ENCODE measurements at places on chromosomes 2 and 18.

- DNase-seq: no peak
Measured at GRCh38 chr2:11850082-11850481, 103.7 kb downstream of the LPIN1 start.

GRCh38 chr18:78821396-78821795 is 158.2 kb upstream of the SALL3 start:
- DNase-seq: no peak

- no peak for DNase-seq
Measured at GRCh38 chr2:182593394-182593975, 122.6 kb upstream of the DNAJC10 start.

GRCh38 chr2:47867205-47867604 is 39.1 kb downstream of the FBXO11 start:
- DNase-seq: no peak

DNA sequence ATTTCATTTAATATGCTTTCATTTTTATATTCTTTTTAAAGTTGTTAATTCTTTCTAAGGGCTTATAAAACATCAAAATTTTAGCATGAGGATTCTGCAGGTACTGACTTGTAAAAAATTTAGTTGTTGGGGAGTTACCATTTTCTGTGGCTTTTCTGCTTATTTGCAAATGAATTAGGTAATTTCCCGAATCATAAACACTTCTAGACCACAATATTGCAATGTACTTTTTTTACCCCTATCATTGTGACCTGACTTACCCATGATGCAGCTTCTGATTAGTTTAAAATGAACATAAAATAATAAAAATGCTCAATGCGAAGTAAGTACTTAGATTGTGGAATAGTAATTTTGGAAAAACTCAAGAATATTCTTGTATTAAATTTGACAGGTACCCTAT is 11.4 kb downstream of the ARL6IP6 start:
- DNase-seq: no peak

- DNase-seq: no peak
Measured at GRCh38 chr2:65146078-65146477, 16.2 kb upstream of the RAB1A start.

DNA sequence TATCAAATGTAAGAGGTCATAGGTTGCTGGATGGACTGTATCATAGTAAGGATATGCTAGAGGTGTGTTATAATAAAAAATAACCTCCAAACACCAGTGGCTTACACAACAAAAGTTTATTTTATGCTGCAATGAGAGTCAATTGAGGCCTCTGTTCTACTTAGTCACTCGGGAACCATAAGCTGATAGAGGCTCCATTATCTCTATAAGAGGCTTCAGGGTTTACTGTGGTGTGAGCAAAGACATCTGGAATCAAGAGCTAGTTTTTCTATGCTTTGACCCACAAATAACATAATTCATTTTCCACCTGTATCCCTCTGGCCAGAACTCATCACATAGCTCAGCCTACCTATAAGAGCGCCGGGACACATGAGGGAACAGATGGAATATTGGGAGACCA is 47.5 kb upstream of the NEMP2 start:
- no peak for DNase-seq

DNA sequence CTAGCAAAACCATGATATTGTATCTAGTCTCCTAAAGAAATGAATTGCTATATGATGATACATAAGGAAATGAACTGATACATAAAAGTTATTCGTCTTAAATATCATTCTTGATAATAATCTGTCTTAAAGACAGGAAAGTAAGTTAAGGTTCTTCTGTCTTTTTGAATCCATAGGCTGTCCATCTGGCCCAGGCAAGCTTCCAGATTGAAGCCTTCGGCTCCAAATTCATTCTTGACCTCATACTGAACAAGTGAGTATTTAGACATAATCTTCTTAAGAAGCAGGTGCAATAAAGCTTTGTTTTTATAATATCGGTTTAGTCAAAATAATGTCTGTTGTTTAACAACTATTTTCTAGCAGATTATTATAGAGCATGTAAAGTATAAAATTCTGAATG is 37.7 kb downstream of the ADAM23 start:
- DNase-seq: no peak

DNA sequence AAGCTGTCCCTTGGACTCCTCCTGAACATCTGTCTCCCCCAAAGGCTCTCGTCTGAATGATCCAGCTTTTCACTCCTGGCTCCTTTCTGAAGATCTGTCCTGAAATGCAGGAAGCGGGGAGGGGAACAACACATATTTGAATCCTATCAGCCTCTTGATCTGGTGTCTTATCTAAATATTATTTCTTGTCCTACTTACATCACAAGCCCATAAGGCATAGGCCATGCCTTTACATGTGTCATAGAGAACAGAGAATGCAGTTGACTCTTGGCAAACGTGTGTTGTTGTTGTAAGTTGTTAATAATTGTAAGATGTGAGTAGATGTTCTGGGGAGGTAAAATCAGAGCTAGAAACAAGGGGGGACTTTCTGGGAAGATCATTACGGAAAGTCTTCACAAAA is 57.4 kb downstream of the GATA6 start:
- no peak for DNase-seq

Data from NCI-H2107 (cell line).